ENCODE measurements at places on chromosomes 7 and 10.
A peak's percentile ranks its signal among the peaks of the same experiment; 100 is the strongest.

- no peak for DNase-seq
Measured at GRCh38 chr10:73800560-73801252, 10.7 kb downstream of the NDST2 start.

DNA sequence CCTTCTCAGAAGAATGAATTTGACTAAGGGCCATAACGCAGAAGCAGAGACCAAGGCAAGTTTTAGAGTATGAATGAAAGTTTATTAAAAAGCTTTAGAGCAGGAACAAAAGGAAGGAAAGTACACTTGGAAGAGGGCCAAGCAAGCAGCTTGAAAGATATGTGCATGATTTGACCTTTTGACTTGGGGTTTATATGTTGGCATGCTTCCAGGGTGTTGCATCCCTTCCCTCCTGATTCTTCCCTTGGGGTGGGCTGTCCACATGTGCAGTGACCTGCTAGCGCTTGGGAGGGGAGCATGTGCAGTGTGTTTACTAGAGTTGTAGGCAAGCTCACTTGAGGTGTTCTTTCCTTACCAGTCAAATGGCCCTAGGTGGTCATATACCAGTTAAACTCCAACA, 37.9 kb upstream of the LRRN3 start:
- no peak for DNase-seq

- peak; percentile 12 for DNase-seq
Measured at GRCh38 chr10:43606323-43607198, at the start of gene ZNF485. Gene ZNF485, plus strand, starts transcription at chr10:43606438. Its CDS starts 613 bp downstream, at chr10:43607051.

GRCh38 chr10:34181553-34182300, 633.4 kb downstream of the PARD3 start:
- DNase-seq, result no peak

GRCh38 chr10:128568990-128569945, 443.0 kb upstream of the MKI67 start:
- DNase-seq, result no peak

DNA sequence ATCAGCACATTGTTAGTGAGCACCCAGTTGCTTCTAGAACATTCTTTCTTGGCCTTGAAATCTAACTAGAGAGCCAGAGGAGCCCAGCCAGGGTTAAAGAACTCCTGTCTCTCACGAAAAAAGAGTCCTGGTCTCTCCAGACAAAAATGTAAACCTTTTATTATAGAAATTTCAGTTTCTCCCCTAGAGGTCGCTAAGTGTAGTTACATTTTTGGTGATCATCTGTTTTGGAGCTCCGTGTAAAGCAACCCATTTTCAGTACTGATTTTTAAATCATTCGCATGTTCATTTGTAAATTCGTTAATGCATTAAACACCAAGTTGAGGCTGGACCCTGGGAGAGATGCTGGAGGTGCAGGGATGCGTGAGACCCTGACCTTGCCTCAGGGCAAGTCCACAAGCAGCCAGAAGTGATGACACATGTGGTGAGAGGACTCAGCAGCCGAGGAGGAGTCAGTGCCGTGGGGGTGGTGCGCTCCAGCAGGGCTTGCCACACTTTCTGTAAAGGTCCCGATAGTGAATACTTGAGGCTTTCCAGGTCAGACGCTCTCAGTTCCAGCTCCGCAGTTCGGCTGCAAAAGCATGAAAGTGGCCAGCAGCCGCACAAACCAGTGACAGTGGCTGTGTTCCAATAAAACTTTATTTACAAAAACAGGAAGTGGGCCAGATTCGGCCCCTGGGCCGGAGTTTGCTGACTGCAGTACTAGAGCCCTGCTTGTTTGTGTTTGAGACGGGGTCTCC, 578.6 kb upstream of the FOXK1 start:
- DNase-seq, result no peak

GRCh38 chr10:101639141-101639900, 51.2 kb downstream of the DPCD start:
- no peak for DNase-seq

DNA sequence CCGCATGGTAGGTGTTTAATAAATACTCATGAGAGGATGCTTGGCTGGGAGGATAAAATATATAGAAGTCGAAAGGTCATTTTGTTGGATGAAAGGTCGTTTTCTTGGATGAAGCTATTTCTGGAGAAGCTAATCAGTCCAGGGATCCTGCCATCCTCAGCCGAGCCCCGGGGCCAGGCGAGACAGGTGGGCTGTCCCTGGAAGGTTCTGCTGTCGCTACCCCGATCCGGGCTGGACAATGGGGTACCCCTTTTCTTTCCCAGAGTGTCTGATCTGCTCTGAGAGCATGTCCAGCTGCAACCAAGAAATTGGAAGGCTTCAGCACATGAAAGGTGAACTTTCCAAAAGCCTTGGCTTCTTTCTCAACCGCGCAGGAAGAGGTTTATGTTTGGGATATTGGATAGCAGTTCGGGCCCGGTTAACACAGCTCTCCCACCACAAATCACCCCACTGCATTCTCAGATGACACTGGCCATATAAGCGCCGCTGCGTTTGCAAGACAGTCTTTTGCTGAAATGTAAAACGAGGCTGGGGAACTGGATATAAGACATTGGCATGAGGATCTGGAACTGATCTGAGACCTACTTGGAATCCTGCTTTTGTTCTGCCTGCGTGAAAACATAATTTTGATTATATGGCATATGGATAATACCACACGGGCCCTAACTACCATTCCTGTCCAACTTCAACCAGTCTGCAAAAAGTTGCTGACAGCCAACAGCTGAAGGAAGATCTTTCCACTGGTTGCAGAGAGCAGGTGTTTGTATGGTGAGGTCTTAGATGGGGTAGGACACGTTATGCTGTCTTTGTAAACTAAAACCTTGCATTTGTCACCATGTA, 31.2 kb upstream of the MSRB2 start:
- DNase-seq, result no peak

- no peak for DNase-seq
Measured at GRCh38 chr10:118358327-118358726, 16.2 kb upstream of the FAM204A start.

- DNase-seq, result no peak
Measured at GRCh38 chr7:104275900-104276299, 52.5 kb upstream of the LHFPL3 start.

DNA sequence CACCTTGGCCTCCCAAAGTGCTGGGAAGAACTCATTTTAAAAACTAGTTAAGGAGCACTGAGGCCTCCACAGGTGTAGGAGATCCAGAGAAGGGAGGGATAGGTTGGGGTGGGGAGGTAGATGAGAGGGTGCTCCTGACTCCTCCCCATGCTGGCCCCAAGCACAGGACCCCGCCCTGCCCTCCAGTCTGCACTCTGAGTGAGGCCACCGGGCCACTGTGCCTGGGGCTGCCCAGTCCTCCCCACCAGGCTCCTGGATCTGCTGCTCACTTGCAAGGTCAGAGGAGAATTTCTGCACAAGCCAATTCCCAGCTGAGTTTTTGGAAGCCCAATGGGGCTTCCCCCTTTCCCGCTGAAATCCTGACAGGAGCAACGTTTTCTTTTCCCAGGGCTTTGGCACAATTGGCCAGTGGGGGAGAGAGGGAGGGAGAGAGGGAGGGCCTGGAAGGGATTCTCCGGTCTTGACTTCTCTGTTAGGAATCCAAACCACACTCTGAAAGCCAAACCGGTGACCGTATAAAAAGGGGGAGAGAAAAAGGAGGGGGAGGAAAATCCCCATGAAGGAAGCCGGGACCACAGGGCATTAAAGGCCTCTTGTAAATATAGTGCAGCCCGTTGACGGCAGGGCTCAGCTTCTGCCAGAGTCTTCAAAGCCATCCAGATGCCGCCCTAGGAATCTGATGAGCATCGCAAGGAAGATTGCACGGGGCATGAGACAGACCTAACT, 116.2 kb downstream of the SH3PXD2A start:
- DNase-seq, result no peak

- DNase-seq, result no peak
Measured at GRCh38 chr7:97499204-97499603, 232.7 kb upstream of the TAC1 start.

DNA sequence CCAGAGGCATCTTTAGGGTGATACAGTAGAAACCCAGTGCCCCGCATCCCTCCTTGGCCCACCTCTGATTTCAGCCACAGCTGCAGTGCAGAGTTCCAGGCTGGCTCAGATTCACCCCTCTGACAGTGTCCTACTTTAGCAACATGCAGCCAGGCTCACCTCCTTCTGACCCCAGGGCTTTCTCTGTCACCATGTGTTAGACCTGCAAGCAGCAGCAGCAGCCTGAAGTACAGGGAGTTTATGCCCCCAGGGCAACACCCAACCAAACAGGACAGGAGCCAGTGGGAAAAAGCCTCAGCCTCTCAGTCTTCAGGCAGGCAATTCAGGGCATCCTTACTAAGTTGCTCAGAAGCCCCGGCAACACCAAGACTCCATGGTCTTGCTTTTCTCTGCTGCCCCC, 109.0 kb upstream of the PLXNA4 start:
- DNase-seq, result no peak

DNA sequence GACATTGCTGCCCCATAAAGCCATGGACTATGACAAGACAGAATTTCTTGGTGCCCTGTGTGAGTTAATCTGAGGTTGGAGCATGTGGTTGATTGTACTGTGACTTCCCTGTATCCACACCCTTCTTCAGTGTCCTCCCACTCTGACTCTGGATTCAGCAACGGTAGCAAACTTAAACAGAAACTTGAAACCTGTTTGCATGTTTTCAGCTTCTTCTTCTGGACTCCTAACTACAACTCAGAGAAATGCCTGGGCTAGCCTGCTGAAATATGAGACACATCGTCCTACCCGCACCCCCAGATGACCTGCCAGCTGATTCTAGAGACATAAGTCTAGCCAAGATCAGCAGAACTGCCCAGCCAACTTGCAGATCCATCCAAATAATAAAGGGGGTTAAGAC, 78.4 kb downstream of the IPMK start:
- DNase-seq, result no peak

DNA sequence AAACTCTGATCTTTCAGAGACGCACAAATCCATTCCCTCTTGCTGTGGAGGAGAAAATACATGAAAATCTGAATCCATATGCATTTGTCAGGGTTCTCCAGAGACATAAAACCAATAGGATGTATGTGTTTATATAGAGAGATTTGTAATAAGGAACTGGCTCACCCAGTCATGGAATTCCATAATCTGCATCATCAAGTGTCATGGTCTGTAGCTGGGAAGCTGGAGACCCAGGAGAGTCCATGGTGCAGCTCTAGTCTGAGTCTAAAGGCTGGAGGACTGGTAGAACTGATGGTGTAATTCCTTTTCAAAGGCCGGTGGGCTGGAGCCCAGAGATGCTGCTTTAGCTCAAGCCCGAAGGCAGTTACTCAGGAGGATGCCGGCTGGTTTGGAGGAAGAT, 134.0 kb downstream of the TCF7L2 start:
- no peak for DNase-seq

GRCh38 chr10:30554440-30554825, 75.1 kb downstream of the LYZL2 start:
- no peak for DNase-seq

DNA sequence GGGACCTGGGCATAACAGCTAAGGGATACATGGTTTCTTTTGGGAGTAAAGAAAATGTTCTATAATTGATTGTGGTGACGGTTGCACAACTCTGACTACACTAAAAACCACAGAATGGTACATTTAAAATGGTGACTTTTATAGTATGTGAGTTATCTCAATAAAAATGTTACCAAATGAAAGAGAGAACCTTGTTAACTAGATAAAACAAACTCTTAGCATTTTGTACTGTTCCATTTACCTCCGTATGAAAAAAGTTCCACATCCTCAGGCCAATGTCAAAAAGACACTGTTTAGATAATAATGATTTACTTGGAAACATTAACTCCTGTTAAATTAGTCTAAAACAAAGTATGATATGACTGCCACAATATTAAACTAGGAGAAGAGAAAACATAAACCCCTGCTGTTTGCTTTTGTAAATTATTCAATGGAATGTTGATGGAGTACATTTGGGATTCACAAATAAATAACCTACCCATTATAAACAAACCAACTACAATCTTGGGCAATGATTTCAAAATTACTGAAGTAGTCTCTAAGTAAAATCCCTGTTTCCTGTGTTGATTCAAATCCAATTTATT, 60.7 kb downstream of the SMURF1 start:
- DNase-seq, result no peak

GRCh38 chr10:68086910-68087684, 12.0 kb upstream of the HERC4 start:
- DNase-seq, result no peak

- DNase-seq, result no peak
Measured at GRCh38 chr10:78863140-78863905, 205.4 kb upstream of the ZMIZ1 start.

GRCh38 chr7:2015251-2015871, 217.4 kb downstream of the MAD1L1 start:
- no peak for DNase-seq

DNA sequence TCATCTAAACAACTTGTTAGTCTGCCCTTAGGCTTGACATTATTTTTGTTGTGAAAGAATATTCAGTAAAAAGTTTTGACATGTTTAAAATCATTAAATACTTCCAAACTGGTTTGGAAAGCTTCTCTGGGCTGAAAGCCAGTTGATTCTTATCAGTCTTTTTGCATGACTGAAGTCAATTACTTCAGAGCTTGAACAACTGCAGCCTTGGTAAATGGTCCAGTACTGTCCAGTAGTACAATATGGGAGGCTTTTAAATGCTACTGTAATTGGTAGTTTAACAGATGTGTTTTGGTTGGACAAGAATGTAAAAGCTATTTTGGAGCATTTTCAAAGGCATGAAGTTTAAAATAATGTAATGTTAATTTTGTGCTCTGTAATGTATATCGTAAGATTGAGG, 103.4 kb downstream of the SDK1 start:
- no peak for DNase-seq

- no peak for DNase-seq
Measured at GRCh38 chr10:125961743-125962142, 65.4 kb downstream of the FANK1 start.

DNA sequence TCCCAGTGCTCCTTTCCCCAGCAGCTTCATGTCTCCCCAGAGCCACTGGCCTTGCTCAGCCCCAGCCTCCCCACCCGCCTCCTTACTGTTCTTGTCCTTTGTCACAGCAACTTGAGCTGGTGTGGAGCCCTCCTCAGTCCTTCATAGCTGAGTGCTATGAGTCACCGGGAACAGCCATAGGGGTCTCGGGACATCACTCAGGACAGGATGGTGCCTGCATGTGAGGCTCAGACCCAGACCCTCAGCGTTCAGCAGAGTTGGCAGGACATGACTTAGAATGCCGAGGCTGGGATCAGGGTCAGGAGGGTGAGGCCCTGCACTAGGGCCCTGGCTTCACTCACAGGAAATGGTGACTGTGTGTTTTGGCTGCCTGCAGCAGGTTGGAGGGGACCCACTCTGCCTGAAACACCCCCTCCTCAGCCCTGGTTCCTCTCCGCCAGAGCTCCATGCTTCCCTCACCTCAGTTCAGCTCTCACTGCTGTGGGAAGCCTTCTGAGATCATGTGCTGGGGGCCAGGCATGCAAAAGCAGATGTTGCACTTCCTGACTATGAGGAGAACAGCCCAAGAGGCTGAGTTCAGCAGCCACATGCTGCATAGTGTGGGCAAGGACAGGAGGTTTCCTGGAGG, 40.7 kb upstream of the GJD4 start:
- DNase-seq, result no peak

GRCh38 chr10:21406595-21407193, 118.8 kb downstream of the SKIDA1 start:
- DNase-seq, result no peak

DNA sequence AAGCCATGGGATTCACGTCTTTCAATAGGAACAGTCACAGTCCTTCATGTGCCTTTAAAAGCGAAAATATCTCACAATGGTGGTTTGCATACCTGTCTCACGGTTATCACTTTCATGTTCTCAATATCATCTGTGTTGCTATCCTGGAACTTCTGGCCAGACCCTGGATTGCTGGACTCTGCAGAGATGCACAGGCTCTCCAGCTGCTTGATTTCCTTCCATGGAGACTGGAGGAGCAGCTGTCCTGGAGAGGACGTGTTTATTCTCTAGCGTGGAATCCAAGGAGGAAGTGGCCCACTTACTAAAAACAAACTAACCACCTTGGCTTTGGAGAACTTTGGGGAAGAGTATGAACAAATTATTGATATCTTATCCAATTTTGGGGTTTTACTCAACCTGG, 16.5 kb downstream of the BTBD16 start:
- no peak for DNase-seq

Data from NCI-H187 (cell line).